ENCODE measurements at places on chromosomes 3 and 15.
A peak's percentile ranks its signal among the peaks of the same experiment; 100 is the strongest.

- DNase-seq = no peak
These were observed 84.4 kb upstream of the GOLGA6B start for GRCh38 chr15:72570059-72570458.

GRCh38 chr15:44591326-44591725 is 54.4 kb downstream of the EIF3J start:
- no peak for DNase-seq

DNA sequence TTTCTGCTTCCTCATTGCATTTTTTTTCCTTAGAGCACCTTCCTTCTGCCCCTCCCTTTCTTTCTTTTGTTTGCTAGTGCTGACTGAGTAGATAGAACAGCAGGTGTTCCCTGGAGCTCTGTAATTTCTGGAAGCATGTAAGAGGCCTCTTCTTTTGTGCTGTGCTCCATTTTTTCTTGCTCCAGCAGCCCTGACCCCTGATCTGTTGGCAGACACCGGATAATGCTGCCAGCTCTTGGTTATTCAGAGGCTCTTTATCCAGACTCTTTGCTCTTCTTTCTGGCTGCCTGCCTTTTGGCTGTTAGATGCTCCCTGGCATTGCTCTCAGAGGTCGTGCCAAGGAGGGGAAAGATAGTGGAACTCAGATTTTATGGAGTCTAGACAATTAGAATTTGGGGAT is 104.4 kb upstream of the RBMS3 start:
- no peak for DNase-seq

DNA sequence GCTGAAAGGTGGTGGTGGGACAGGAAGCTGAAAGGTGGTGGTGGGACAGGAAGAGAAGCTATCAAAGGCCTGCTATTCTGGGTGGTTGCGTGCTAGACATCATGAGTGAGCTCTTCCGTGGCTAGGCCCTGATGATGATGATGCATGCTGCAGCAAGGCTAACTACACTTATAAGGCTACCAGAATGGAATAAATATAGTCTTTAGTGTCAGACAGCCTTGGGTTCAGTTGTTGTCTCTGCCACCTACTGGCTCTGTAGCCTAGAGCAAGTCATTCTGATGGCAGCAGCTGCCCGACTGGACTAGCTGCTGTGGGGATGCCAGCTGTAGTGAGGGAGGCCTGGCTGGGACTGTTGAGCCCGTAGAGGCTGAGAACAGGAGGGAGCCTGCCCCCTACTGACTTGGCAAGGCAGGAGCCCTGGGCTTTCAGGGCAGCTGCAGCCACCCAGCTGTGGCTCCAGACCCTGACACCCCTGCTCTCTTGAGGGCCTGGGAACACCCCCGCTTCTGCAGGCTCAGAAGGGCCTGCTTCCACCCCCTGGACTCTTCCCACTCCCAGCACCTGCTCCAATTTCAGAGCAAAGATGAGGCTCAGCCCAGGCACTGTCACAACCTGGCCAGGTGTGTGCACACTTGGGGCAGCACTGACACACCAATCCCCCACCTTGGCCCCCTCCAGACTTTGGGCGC is 21.4 kb upstream of the ZBED2 start:
- no peak for DNase-seq

- DNase-seq = peak; percentile 16
These were observed 1.3 kb downstream of the STT3B start for GRCh38 chr3:31534065-31534425.

GRCh38 chr15:34275721-34276120 is 50.9 kb downstream of the EMC4 start:
- DNase-seq = no peak

GRCh38 chr3:178195824-178196223 is 340.4 kb upstream of the KCNMB2 start:
- no peak for DNase-seq

DNA sequence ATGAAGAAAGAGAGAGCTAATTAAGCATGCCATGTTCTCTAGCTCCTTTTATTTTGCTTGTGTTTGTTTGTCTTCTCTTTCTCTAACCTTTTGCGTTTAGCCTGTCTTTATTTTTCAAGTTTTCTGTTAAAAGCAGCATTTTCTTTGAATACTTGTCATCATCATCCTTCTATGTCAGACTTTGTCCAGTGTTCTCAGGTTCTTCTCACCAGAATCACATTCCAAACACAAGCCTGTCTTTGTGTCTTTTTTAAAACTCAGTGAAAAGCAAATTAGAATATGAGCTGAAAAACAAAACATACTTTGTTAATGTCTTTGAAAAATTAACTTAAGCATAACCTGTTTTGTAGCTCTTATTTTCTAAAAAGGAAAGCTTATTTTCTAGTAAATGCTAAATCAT is 62.4 kb downstream of the LEKR1 start:
- DNase-seq = no peak

DNA sequence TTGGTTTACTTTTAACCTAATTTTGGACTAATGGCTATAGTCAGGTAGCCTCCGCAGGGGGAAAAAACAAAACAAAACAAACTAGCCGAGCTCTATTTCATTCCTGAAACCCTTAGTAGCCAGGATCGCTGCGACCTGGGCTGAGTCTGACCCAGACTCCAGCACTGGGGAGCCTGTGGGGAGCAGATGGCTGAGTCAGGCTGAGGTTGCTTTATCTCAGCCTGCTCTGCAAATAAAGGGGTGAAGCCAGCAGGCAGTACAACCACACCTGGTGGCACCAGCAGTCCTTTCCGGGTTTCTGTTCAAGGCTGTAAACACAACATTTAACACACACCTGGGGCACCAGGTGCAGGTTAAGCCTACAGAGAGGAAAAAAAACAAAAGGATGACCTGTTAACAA is 27.3 kb downstream of the ABHD2 start:
- DNase-seq = no peak
